CD4-positive, alpha-beta T cell treated with Interleukin-6 for 4 hours (primary cell): ENCODE measurements at places on chromosomes 12 and 14.

GRCh38 chr14:91238661-91239060, 5.8 kb downstream of the GPR68 start:
- DNase-seq = no peak

- DNase-seq = no peak
Measured at GRCh38 chr12:18700271-18700670, 37.5 kb downstream of the PLCZ1 start.

GRCh38 chr14:52700701-52701172, 5.4 kb upstream of the ERO1A start:
- DNase-seq = no peak

DNA sequence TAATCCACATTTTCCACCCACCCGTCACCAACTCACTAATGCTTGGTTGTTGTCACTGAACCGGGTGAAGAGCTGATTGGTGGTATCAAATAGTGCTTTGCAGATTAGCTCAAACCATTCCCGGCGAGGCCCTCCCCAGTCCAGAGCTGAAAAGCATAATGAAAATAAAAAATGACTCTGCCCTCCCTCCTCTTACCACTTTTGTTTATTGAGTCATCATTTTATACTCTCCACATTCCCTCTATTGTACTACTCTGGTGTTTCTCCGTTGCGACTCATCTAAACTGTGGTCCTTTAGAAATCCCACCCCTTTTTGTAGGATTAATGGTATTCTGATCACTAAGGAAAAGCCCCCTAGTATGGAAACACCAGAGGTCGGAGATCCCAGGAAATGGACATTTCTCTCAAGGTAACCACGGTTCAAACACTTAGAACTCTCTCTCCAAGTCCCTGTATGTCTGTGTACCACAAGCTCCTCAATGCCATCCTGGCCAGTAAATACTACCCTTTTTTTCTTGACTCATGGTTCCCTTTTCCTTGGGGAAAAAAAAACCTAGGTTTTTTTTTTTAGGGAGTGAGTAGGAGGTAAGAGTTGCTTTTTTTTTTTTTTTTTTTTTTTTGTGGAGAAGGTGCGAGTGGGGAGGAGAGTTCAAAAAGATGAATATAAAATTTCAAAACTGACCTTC, 42.0 kb downstream of the AREL1 start:
- DNase-seq = no peak

GRCh38 chr14:105860615-105861580, 334.5 kb downstream of the TMEM121 start:
- no peak for DNase-seq

GRCh38 chr14:96746101-96746500, 51.1 kb upstream of the VRK1 start:
- no peak for DNase-seq

DNA sequence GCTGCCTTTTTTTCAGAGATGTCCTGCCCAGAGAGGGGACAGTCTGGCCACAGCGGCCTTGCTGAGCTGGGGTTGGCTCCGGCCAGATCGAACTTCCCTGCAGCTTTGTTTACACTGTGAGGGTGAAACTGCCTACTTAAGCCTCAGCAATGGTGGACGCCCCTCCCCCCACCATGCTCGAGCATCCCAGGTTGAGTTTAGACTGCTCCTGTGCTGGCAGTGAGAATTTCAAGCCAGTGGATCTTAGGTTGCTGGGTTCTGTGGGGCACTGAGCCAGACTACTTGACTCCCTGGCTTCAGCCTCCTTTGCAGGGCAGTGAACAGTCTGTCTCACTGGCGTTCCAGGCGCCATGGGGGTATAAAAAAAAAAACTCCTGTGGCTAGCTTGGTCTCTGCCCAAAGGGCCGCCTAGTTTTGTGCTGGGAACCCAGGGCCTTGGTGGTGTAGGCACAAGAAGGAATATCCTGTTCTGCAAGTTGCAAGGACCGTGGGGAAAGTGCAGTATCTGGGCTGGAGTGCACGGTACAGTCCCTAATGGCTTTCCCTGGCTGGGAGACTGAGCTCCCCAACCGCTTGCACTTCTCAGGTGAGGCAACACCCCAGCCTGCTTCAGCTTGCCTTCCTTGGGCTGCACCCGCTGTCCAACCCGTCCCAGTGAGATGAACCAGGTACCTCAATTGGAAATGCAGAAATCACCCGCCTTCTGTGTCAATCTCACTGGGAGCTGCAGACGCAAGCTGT, 79.1 kb downstream of the LRIG3 start:
- DNase-seq = no peak

DNA sequence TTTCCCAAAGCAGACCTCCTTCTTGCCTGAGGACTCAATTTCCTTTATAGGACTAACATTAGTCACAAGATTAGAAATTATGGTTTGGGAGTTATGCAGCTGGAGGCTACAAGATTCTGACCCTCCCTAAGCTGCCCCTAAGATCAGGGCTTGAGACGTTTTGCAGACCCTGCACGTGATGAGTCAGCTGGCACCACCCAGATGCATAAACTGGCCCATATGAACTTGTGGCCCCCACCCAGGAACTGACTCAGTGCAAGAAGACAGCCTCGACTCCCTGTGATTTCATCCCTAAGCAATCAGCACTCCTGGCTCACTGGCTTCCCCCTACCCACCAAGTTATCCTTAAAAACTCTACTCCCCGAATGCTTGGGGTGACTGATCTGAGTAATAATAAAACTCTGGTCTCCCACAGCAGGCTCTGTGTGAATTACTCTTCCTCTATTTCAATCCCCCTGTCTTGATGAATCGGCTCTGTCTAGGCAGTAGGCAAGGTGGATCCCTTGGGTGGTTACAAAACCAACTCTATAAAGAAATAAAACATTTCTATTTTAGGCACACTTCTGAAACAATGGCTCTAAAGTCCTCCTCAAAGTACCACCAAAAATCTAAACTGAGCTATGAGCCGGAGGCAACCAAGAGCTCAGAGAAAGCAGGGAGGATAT, 233.4 kb downstream of the TMEM132D start:
- DNase-seq = no peak

GRCh38 chr12:87820524-87821202, 208.5 kb downstream of the C12orf50 start:
- DNase-seq = no peak

DNA sequence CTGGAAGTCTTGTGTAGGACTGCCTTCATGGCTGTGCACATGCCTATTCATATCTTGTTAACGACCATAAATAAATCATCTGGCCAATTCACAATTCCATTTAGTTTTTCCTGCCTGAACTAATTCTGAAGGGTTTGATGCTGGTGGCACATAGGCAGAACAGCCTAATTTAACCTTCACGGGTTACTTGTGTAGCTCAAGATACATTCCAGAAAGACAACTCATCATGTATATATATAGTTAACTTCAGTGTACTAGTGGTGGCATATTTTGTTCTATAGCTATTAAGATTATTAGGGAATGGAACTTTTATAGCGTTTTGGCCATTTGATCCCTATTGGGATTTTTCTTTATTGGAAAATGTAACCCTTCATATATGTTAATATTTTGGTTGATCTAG, 31.4 kb downstream of the CFAP54 start:
- no peak for DNase-seq

DNA sequence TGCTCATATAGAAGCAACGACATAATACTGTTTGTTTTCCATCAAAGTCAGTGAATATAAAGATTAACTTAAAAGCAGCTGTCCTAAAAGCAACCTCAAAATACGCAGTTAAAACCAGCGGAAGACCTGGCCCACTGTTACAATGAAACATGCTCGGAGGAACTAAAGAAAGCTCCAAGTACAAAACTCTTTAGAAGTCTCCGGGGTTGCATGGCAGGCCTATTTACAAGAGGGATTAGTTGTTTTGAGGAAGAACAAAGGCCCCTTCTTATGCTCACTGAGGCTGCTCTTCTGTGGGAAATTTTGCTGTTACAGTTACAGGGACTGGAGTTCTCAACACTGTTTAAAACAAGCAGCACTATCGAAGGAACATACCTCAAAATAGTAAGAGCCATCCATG, 75.9 kb upstream of the C12orf71 start:
- no peak for DNase-seq

DNA sequence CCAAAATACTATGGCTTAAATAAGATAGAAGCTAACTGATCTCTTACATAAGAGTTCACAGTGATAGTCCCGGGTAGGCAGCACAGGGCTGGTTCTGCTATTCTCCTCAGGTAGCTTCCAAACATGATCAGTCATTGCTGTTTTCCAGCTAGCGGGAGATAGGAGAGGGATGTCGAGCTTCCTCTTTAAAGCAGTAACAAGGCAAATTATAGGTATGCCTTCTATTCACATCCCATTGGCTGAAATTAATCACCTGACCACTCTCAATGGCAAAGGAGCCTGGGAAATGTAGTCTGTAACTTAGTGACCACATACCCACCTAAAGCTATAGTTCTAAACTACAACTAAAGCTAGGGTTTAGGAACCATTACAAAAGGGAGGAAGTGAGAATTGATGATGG, 34.5 kb upstream of the VRK1 start:
- peak; percentile 23 for DNase-seq

GRCh38 chr14:75831952-75832351, 149.8 kb downstream of the TGFB3 start:
- no peak for DNase-seq

GRCh38 chr12:106138357-106138632, 459 bp downstream of the NUAK1 start:
- no peak for DNase-seq

GRCh38 chr14:45118594-45118993, 15.7 kb downstream of the FKBP3 start:
- DNase-seq = no peak

GRCh38 chr14:81938341-81938740, 404.7 kb upstream of the SEL1L start:
- DNase-seq = no peak

GRCh38 chr14:51950007-51950406, 39.3 kb upstream of the RTRAF start:
- DNase-seq = no peak

DNA sequence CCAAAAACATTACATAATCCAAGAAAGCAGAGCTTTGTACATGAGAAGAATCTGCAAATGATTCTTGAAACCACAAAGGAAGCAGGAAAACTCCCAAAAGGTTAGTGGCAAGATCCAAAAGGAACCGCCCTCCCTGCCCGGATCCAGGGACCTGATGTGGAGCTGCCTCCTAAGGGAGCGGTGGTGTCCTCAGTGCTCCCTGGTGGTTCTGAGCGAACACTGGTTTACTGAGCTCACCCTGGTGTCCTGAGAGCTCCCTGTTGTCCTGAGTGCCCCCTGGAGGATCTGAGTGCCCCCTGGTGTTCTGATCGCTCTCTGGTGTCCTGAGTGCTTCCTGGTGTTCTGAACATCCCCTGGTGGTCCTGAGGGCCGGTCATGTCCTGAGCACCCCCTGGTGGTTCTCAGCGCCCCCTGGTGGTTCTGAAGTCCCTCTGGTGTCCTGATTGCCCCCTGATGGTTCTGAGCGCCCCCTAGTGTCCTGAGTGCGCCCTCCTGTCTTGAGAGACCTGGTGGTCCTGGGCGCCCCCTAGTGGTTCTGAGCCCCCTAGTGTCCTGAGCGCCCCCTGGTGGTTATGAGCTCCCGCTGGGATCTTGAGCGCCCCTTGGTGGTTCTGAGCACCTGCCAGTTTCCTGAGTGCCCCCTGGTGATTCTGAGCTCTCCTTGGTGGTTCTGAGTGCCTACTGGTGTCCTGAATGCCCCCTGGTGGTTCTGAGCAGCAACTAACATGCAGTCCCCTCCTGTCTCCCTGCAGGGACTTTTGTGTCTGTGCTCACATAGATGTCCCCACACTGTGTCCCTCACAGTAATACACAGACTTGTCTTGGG, 891.1 kb downstream of the TMEM121 start:
- DNase-seq = peak; percentile 76

DNA sequence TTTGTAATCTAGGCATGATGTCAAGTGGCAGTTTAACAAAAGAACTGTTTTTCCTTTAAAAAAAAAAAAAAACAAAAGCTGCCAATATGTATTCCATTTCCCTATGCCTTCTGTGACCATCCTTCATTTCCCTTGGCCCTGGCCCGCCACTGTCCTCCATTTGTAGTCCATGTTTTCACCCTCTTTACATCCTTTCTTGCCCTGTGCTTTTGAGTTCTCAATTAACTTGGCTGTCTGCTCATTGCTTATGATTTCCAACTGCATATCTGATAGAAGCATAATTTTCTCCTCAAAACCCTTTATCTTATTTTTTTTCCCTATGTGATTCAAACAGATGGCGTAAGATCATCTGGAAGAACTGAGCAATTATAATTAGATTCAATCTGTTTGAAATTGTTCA, 297.5 kb downstream of the NAV3 start:
- no peak for DNase-seq

- DNase-seq = no peak
Measured at GRCh38 chr14:44404036-44404435, 103.0 kb downstream of the FSCB start.

DNA sequence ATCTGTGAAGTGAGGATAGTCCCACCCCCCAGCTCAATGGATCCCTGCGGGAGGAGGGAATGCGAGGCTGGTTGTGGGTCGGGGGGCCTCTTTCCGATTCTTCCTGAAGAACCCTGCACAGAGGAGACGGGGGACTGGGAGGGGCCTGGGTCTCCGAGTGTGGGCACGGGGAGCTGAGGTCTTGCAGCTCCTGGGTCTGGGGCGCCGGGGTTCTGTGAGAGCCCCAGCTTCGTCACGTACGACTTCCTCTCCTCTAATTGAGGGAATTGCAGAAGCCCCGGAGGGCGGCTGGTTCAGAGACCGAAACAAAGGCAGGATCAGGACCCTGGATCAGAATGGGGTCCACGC, 66.6 kb downstream of the DIO3 start:
- no peak for DNase-seq

GRCh38 chr12:63752283-63752682, 27.4 kb upstream of the RXYLT1 start:
- no peak for DNase-seq

- DNase-seq = no peak
Measured at GRCh38 chr12:71645268-71645667, 18.4 kb downstream of the ZFC3H1 start.

DNA sequence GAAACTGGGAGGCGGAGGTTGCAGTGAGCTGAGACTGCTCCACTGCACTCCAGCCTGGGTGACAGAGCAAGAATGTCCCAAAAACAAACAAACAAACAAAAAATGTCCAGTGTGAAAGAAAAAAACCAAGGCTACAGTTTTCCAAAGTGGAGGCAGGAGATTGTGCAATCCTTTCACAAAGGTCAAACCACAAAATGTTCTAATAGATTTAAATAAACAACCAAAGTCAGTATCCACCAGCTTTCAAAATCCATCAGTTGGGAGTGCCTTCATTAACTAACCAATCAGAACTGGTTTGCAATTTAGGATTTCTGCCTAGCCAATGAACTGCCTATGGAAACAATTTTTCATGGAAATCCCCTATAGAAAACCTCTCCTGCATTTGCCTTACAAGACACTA, 52.3 kb upstream of the TRIM9 start:
- DNase-seq = no peak

DNA sequence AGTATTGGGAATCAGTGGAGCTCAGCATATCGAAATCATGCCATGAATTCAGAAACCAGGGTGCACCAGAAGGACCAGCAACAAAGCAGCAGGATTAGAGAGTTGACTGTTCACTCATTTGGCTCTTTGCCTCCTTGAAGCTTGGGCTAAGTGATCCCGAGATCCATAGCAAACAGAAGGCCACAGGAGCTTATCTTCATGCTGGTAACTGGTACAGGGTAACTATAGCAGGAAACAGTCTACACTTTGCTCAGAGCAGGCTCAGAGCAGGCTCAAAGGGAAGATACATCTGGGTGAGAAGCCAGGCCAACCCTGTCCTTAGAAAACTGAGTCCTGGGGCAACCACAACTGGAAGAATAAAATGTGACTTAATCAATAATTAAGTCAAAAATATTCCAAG, 111.1 kb downstream of the GRIN2B start:
- no peak for DNase-seq
